Mesothelial cell of epicardium (in vitro differentiated cells): ENCODE measurements at places on chromosomes 7 and 10.

DNA sequence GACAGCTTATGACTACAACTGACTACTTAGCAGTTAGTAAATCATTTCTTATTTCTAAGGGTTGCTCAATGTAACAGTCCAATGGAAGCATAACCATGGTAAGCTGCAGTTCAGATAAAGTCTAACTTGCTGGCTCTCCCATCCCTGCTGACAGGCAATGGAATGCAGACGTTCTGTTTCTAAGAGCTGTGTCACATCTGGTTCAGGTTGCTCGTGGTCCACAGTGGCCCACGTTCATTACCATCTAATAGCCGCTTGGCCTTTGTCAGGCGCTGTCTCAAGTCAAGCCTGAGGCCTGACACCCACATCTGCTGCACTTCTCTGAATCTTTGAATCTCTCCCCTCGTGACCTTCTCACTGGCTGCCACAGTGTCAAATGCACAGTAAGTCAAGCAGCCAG, 240.8 kb downstream of the FGFR2 start:
- H3K4me3 ChIP-seq = no peak overlapping the region
- H3K27me3 ChIP-seq = no peaks in the 10 kb centered on the region
- no peak for DNase-seq
- H3K36me3 ChIP-seq = no peaks in the 10 kb centered on the region
- peaks cover 17% of the 10 kb centered on the region for H3K4me1 ChIP-seq

GRCh38 chr10:122234416-122234815, 36.7 kb upstream of the BTBD16 start:
- peaks cover 15% of the 10 kb centered on the region for H3K4me1 ChIP-seq
- H3K27ac ChIP-seq = no peak overlapping the region
- no peak for DNase-seq
- H3K4me3 ChIP-seq = no peak overlapping the region
- peaks cover 26% of the 10 kb centered on the region for H3K36me3 ChIP-seq

DNA sequence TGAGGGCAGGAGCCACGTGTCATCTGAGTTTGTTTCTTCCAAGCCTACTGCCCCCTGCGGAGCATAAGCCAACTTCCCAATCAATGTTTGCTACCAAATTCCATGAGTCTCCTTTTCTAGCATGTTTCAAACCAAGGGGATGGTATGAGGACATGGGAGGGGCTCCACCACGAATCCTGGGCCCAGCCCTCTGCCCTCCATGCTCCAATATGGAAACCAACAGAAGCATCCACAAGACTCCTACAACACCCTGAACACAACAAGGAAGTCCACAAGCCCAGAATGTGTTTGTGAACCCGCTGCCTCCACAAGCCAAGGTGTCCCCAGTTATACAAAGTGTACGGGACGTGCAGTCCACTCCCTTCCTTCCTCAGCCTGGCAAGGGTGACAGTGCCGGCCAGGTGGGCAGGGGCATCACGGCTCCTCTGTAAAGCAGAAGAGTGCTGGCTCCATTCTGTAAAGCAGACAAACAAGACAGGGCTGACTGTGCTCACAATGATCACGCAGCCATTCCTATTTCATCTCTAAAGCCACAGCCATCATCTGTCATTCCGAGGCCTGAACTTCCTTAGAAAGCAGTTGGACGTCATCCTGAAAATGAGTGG, 466.1 kb downstream of the PTPRN2 start:
- DNase-seq = no peak
- H3K4me3 ChIP-seq = no peak overlapping the region
- no peaks in the 10 kb centered on the region for H3K27me3 ChIP-seq
- H3K4me1 ChIP-seq = no peaks in the 10 kb centered on the region

DNA sequence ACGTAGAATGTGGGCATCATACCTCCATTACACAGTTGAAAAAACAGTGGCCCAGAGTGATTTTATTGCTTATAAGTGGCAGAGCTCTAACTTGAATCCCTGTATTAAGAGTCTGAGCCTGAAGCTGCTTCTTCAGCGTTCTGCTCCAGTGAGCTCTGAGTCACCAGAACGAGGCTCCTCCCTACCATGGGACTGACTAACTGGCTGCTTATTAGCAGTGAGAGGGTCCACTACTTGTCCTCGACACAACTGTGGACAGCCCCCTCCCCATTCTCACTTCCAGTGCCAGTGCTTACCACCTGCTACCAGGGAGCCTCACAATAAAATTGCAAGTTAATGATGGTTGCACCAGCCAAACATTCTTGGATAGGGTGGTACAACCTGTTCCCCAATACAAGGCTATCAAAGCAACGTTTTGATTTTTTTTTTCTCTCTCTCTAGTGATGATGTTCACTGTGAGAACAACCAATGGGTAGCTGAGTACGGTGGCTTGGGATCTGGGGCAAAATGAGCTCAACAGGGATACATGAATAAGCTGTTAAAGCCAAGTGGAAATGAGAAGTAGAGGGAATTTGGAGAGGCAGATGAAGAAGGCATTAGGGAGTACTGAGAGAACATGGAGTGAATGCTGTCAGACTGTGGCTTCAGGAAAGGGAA, 2.7 kb upstream of the NRG3 start:
- no peak overlapping the region for H3K27ac ChIP-seq
- peaks cover 21% of the 10 kb centered on the region for H3K4me1 ChIP-seq
- H3K36me3 ChIP-seq = no peaks in the 10 kb centered on the region
- no peak overlapping the region for H3K4me3 ChIP-seq
- DNase-seq = no peak

DNA sequence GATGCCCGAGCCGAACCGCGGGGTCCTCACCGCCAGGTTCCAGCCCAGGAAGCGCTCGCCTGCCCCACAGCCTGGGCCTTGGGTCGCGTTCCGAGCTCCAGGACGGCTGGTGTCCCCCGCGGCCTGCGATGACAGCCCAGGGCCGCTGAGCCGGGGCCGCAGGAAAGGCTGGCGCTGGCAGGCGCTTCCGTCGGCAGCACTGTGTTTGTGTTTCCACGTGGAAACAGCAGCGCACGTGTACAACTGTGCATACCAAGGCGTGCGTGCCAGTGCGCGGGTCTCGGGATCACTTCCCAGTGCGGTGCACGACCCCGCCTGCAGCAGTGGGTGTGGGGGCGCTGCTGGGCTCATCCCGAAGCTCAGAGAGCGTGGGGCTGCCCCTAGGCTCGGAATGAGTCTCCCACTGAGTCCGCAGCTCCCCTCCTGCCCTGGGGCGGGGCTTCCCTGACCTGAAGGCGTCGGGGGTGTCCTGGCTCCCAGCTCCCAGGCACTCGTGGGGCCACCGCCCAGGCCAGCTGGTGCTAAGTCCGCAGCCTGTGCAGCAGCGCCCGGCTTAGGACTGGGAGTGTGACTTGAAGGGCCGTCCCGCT, 17.2 kb downstream of the AP5Z1 start:
- peaks cover 13% of the 10 kb centered on the region for H3K36me3 ChIP-seq
- peak overlapping the region; percentile 13 for H3K4me3 ChIP-seq
- no peaks in the 10 kb centered on the region for H3K27me3 ChIP-seq
- H3K27ac ChIP-seq = no peak overlapping the region

DNA sequence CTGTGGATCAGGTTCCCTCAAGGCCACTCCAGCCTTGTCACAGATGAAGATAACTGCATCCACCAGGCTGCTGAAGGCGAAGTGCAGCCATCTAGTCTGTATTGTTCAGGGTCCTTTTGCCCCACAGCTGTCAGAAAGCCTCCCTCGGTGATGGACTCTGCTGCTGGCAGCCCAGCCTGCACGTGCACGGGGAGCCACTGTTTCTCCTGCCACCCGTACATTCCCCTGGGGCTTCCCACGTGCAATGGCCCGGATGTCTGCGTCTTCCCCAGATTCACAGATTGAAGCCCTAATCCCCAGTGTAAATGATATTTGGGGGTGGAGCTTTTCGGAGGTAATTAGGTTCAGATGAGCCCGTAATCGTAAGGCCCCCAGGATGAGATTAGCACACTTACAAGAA, 46.6 kb upstream of the VIPR2 start:
- H3K4me1 ChIP-seq = no peaks in the 10 kb centered on the region
- no peak overlapping the region for H3K4me3 ChIP-seq
- H3K36me3 ChIP-seq = no peaks in the 10 kb centered on the region
- H3K27ac ChIP-seq = no peak overlapping the region
- no peaks in the 10 kb centered on the region for H3K27me3 ChIP-seq
- DNase-seq = no peak

- no peaks in the 10 kb centered on the region for H3K27me3 ChIP-seq
- no peak for DNase-seq
- no peak overlapping the region for H3K27ac ChIP-seq
- no peaks in the 10 kb centered on the region for H3K4me1 ChIP-seq
- H3K4me3 ChIP-seq = no peak overlapping the region
- no peaks in the 10 kb centered on the region for H3K36me3 ChIP-seq
These were observed 213.6 kb upstream of the DPP6 start for GRCh38 chr7:153838591-153838990.

GRCh38 chr10:25849988-25850387, 84.0 kb upstream of the MYO3A start:
- H3K4me1 ChIP-seq = peaks cover 14% of the 10 kb centered on the region
- no peak overlapping the region for H3K4me3 ChIP-seq
- H3K27ac ChIP-seq = no peak overlapping the region
- no peak for DNase-seq
- H3K36me3 ChIP-seq = no peaks in the 10 kb centered on the region

GRCh38 chr7:20299647-20300312, 30.9 kb upstream of the ITGB8 start:
- H3K36me3 ChIP-seq = no peaks in the 10 kb centered on the region
- no peak overlapping the region for H3K4me3 ChIP-seq
- no peaks in the 10 kb centered on the region for H3K27me3 ChIP-seq

GRCh38 chr10:14971867-14972448, 12.8 kb downstream of the MEIG1 start:
- peaks cover 28% of the 10 kb centered on the region for H3K27me3 ChIP-seq
- no peak overlapping the region for H3K27ac ChIP-seq
- no peak for DNase-seq

DNA sequence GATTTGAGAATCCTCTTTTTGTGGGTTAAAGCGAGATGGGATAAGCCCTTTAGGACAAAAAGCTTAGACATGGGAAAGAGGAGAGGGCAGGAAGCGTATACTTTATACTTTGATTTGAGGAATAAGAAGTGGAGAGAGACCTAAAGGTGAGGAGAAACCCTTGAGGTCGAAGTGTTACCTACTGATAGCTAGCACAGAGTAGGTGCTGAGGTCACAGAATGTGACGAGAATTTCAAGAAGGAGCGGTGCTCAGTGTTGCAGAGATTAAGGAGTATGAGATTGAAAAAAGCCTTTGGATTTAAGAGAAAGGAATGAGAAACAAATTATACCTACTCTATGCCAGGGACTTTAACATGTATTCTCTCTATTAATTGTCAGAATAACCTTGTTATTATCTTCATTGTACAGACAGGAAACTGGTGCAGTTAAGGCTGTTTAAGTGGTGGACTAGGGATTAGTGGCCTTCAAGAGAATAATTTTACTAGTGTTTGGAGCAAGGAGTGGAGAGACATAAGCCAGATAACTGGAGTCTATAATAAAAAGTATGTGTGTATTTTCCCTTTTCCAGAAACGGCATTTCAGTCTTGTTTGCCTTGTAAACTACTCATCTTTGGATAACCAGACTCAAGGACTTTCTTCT, 8.8 kb downstream of the CAPZA2 start:
- peaks cover 30% of the 10 kb centered on the region for H3K4me1 ChIP-seq
- no peaks in the 10 kb centered on the region for H3K36me3 ChIP-seq
- peak overlapping the region; percentile 31 for H3K27ac ChIP-seq
- H3K4me3 ChIP-seq = no peak overlapping the region

DNA sequence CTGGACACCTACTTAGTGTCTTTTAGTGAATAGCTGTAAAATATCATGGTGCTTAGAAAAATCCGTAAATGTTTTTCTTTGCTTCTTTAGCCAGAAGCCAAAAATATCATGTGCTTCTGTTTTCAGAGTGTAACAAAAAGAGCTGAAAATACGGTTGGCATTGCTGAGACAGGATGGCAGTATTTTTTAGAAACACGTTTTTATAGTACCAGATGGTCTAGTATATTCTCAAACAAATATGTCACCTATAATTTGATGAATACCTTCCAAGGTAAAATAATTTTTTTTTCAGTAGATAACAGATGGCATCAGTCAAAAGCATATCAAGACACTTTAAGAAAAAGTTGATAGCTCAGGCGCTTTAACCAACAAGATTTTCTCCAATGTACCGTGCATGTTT, 326.6 kb downstream of the PHF14 start:
- no peaks in the 10 kb centered on the region for H3K4me1 ChIP-seq
- no peak for DNase-seq
- H3K36me3 ChIP-seq = peaks cover 1% of the 10 kb centered on the region
- no peak overlapping the region for H3K4me3 ChIP-seq

- no peaks in the 10 kb centered on the region for H3K27me3 ChIP-seq
- no peaks in the 10 kb centered on the region for H3K36me3 ChIP-seq
- H3K4me3 ChIP-seq = no peak overlapping the region
- DNase-seq = no peak
- peaks cover 2% of the 10 kb centered on the region for H3K4me1 ChIP-seq
- H3K27ac ChIP-seq = no peak overlapping the region
These were observed 84.8 kb upstream of the PHF14 start for GRCh38 chr7:10888861-10889260.

GRCh38 chr7:149707448-149707886, 65.9 kb downstream of the ZNF467 start:
- no peaks in the 10 kb centered on the region for H3K4me1 ChIP-seq
- DNase-seq = no peak
- H3K27me3 ChIP-seq = no peaks in the 10 kb centered on the region
- no peak overlapping the region for H3K27ac ChIP-seq
- no peak overlapping the region for H3K4me3 ChIP-seq

DNA sequence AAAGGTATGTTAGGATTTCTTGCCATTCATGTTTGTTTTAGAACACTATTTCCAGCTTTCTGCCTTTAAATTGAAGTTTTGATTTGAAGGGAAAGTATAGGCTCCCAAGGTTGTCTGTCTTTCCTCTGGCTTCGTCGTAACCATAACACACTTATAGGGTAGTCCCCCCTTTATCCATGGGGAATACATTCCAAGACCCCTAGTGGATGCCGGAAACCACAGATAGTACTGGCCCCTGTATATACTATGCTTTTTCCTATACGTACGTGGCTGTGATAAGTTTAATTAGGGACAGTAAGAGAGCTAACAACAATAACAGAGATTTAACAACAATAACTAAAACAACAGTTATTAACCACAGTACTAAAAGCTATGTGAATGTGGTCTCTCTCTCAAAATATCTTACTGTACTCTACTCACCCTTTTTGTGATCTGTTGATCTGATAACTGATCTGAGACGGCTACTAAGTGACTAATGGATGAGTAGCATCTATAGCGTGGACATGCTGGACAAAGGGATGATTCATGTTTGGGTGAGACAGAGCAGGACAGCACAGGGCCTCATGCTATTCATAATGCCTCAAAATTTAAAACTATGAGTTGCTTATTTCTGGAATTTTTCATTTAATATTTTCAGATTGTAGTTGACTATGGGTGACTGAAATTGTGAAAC, 273.1 kb downstream of the AUTS2 start:
- peak overlapping the region; percentile 63 for H3K27ac ChIP-seq
- DNase-seq = no peak
- no peaks in the 10 kb centered on the region for H3K27me3 ChIP-seq
- H3K36me3 ChIP-seq = no peaks in the 10 kb centered on the region

- H3K27me3 ChIP-seq = no peaks in the 10 kb centered on the region
- H3K36me3 ChIP-seq = no peaks in the 10 kb centered on the region
- H3K4me1 ChIP-seq = peaks cover 45% of the 10 kb centered on the region
These were observed 5.8 kb downstream of the CPA4 start for GRCh38 chr7:130298544-130299326.
